ENCODE measurements at places on chromosomes 7 and 10.

DNA sequence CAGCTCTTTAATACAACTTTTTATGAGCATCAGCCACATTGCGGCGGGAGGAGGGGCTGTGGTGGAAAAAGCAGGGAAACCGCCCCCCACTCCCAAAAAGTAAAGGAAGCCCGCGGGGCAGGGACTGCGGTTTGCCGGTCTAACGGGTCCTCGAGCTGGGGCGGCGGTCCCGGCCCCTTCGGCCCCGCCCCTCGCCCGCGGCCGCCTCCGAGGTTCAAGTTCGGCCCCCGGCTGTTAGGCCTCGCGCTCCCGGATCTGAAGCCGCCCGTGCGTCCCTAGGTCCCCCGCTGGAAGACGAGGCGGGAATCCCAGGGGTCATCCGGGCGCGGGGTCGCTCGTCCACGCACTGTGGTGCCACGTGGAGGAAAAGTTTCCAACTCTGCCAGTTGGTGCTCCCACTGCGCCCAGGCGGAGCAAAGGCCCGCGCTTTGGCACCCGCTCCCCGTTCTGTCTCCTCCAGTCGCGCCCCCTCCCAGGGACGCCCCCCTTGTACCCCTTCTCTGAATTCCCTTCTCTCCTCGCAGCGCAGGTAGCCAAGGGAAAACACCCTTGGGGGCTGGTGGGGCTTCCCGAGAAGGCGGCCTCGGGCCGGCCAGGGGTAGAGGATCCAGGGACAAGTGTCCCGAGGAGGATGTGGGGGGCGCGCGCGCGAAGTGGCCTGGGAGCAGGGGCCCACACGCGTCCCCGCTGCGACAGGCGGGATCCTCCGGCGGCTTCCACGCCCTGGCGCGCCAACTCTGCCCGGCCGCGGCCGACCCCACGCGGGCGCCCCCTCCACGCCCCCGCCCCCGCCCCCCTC, 798 bp upstream of the AUTS2 start:
- DNase-seq = no peak

GRCh38 chr10:4784667-4785333, 41.2 kb upstream of the AKR1E2 start:
- DNase-seq = no peak

DNA sequence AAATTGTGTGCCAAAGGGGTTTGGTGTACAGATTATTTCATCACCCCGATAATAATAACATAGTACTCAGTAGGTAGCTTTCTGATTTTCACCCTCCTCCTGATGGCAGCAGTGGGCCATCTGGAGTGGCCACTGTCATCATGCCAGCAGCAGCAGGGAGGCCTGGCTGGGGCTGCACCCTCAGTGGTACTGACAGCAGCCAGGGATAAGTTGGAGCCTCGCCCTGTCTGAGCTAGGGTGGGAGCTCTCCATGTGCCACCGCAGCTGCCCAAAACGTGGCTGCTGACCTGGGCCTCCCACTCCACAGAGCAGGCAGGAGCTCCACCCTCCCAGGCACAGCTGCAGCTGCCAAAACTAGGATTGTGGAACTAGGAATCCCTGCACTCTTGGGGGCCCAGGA, 700.8 kb upstream of the KCND2 start:
- DNase-seq = no peak

- no peak for DNase-seq
Observed at GRCh38 chr7:73517241-73517995, 4.7 kb downstream of the BAZ1B start.

- no peak for DNase-seq
Observed at GRCh38 chr10:77638321-77639101, 903 bp upstream of the KCNMA1 start.

DNA sequence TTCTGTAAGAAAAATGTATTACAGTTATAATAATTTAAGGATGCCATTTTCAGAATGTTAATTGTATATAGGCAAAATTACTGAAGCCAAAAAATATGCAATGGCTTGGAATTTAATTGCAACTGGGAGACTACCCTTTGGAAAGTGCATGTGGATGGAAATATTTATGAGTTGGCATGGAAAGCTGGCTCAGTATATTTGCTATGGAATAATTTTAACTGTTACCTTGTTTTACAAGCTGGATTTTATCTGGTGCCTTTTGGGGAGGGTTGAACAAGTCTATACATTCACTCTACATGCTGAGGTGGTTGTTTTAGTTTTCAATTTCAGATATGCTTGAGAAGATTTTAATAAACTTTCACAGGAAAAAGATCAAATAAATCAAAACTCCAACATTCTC, 80.9 kb upstream of the ABCB5 start:
- DNase-seq = no peak

DNA sequence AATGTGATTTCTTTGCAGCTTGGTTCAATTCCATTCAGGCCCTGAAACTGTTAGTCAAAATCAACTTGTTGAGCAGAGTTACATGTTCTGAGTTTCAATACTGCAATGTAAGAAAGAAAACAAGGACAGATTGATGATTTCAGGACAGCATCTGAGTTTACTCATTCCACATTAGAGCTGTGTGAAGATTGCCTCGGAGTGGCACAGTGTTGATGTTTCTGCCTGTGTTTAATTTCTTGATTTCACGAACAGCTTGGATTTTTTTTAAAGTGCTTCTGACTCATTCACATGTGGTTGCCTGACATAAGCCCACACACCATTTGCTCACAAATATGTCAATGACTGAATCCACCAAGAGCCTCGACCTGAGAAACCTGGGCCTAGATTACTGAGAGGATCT, 101.2 kb upstream of the PARD3 start:
- peak; percentile 74 for DNase-seq

GRCh38 chr10:83078645-83079044, 1060.7 kb upstream of the GHITM start:
- DNase-seq = no peak

- DNase-seq = no peak
Observed at GRCh38 chr10:11280187-11280932, 262.7 kb downstream of the CELF2 start.

DNA sequence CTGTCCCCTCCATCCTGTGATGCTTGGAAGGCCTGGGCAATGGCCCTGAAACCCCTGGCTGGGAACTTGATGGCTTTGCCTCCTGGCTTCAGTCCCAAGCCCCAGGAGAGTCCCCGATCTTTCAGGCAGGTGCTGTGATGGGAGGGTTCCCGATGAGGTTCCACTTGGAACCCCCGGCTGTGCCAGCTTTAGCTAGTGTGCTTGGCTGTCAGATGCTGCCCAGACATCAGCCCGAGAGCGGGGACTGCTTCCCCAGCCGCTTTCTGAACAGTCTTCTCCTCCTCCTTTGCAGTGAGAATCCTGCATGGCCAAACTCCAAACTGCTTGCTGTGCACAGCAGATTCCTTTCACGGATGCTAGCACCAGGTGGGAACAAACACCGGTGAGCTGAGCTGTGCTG, 58.1 kb downstream of the PKD1L1 start:
- no peak for DNase-seq

DNA sequence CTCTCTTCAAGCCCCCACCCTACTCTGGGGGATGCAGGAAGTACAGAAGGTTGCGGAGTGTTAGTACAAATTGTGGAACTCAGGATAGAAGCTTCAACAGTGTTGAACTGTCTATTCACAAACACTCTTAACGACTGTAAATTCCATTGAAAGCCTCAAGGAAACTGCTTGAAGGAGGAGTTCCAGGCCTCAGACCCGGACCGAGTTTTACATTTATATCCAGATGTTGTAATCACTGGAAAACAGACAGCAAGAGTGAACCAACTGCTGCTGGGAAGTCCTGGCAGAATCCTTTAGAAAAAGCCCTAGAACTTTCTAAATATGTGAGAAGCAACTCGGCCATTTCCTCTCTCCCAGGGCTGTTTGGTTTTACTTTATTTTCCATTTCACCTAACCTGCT, 84.1 kb upstream of the LRRC18 start:
- DNase-seq = peak; percentile 17

DNA sequence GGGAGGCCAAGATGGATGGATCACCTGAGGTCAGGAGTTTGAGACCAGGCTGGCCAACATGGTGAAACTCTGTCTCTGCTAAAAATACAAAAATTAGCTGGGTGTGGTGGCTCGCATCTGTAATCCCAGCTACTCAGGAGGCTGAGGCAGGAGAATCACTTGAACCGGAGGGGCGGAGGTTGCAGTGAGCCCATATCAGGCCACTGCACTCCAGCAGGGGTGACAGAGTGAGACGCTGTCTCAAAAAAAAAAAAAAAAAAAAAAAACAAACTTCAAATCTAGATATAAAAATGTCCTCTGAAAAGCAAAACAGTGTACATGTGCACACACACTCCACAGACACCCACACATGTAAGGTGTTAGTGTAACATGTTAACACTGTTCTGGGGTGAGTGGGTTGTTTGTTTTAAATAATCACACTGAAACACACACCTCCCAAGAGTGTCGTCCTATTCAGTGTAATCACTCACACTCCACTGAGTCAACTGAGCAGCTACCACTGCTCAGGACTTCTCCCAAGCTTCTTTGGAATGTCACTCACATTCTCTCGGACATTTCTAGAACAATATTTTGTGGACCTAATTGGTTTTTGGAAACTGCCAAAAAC, 12.8 kb upstream of the RGS10 start:
- no peak for DNase-seq

DNA sequence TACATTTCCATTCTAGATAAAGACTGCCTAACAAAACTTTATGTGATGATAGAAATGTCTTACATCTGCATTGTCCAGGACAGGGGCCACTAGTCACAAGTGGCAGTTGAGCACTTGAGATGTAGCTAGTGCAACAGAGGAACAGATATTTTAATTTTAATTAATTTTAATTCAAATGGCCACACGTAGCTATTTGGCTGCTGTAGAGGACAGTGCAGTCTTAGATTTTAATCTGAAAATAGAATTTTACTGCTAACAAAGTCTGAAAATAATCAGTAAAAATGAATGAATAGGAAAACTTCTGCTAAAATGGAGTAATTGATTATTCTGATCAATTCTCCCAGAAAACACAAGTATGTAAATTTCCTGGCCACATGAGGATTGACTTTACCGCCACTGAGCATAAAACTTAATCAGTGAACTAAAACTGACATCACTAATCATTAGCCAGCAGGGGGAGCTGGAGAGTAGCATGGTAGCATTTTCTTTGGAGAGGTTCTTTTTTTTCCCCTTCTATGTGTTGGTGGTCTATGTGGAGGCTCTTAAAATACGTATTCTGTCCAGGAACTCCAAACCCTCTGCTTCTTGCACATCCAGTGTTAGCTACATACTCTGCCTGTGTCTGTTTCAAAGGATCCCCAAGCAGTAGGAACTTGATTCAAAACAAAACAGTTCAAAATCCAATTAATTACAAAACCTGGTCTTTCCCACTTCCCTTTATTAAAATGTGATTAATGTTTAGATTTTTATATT, 52.1 kb downstream of the TSPAN12 start:
- DNase-seq = no peak

- no peak for DNase-seq
Observed at GRCh38 chr7:26397796-26398426, 106.2 kb downstream of the SNX10 start.

DNA sequence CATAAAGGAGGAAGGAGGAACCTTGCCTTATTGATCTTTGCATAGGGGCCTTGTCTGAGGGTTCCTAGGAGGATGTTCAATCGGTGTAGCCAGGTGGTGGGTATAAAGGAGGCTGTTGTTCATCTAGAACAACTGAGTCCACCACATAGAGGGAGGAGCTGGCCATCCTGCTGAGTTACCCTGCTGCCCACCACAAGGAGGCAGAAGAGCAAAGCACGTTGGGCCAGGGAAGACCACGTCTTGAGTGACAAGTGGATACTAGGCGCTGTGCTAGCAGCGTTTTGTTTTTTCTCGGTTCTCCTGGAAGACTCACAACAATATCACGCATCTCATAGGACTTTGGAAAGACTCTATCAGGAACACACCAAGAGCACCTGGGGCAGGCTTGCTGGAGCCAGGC, 20.0 kb downstream of the FOXI2 start:
- no peak for DNase-seq

DNA sequence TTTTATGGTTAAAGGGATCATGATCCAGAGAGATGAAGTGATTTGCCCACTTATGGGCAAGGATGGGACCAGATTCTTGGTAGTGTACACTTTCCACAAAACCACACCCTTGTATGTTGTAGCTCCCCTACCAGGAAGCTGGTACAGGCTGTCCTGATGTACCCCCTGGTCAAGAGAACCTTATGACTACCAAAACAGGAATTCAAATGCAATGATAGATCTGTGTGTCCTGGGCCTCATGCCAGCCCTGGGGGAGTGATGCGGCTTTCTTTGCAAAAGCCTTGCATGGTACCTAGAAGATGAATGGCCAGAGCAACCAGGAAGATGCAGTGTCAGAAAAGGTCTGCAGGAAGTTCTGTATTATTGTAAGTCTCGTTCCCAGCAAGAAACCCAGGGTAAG, 94.9 kb upstream of the AGK start:
- DNase-seq = no peak

All from BJ (cell line).